ENCODE measurements at places on chromosomes 3 and 15.

GRCh38 chr3:132380920-132381319 lies 36.4 kb upstream of the DNAJC13 start:
- DNase-seq: no peak

DNA sequence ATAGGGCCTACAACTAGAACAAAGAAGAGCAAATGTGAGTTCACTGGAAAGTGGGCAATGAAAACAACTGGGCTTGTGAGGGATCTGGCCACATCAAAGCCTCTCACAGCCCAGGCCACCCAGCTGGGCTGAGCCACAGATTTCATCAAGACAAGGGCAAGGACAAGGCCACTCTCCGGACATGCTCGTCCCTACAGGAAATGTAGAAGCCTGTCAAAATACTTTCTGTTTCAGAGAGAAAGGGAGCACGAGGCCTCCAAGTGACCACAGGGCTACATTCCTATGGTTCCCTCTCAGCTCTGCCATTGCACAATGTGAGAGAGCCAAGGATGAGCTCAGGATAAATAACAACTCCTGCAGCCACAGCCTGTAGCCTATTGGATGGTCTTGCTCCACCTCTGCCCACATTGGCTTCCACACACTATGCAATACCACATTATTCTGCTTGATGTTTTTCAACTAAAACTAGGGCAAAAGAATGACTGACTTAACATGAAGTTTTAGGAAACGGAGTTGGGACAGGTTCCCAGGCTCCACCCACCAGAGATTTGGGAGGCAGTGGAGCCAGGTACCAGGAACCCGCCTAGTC lies 12.1 kb downstream of the TBC1D2B start:
- no peak for DNase-seq

DNA sequence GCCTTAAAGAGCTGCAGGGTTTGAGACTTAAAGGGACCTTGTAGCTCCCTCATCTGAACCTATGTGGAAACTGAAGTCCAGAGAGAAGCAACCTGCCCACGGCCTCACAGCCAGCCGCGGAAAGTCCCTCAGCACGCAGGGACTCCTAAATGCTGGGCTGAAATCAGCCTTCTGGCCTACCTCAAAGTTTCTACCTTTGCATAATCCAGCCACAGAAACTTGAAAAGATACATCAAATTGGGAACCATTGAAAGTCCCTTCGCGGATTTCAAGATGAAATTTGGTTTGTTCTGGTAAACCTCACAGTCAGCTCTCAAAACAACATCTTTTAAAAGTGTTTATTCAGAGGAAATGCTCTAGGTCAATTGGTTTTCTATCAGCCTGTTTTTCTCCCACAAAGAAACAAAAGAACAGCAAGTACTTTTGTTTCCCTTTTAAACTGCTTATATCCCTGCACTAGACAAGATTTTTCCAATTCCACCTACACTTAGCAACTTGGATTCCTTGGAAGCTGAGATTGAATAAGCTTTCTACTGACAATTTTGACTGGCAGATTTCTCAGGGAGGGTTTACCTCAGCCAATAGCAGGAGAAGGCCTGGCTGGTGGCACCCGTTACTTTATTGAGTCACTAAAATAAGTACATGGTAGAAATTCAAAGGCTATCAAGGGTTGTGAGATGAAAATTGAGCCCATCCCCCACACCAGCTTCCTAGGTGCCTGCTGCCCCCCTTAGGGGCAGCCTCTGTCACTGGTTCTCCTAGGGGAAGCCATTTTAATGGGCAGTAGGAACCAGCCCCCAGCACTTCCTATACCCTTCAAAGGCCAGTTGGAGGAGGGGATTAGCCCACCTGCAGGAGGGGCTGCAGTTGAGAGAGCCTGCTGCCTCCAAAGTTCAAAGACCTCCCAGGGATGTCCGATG lies 171.2 kb downstream of the ADAMTS17 start:
- DNase-seq: no peak

DNA sequence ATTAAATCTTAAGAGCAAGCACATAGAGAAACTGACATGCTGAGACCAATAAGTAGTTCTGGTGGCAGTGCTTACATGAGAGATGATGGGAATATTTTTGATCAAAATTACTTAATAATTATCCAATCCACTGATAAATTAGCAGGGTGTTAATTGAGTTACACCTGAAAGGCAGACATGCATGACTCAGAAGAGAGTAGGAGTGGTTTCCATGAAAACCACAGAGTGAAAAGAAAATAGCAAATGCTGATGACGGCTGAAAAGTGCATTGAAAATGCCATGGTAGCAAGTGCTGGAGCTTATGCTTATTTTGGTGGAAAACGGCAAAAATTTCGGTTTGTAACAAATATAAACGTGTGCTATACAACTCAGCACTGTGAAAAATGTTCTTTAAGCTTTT lies 267.8 kb upstream of the LRRN1 start:
- no peak for DNase-seq

- DNase-seq: no peak
Observed at GRCh38 chr3:40079847-40080240, 229.7 kb upstream of the EIF1B start.

- DNase-seq: no peak
Observed at GRCh38 chr15:37638691-37639090, 295.7 kb upstream of the TMCO5A start.

DNA sequence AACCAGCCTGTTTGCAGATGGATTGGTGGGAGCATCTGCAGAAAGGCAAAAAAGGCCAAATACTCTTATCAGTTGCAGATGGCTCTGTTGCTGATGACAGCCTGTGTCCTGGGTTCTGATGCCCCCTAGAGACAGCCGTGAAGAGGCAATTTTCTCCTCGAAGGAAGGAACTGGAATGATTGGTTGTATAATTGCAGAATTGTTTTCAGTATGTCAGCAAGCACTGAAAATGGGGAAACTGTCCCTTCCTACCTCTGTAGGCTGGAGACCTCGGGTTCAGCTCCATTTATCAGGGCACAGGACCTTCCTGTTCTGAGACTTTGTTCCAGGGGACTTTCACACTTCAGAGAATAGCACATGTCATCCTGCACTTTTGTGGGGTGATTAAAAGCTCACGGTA lies 103.0 kb downstream of the PGPEP1L start:
- DNase-seq: no peak

DNA sequence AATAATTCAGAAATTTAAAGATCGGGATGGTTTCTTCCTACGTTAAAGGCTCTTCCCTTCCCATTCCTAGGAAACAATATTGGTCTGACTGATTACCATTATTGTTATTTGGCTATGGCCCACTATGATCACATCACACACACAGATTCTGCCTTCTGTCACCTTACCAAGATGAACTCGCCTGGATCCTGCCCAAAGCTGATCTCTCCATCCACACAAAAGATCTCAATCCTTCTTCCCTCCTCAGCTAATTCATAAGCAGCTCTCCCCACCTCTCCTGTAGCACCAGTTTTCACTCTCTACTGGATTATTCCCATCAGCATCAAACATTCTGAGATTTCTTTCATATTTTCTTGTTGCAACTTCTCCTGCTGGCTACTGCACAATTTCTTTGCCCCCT lies 25.0 kb downstream of the PLCL2 start:
- no peak for DNase-seq

DNA sequence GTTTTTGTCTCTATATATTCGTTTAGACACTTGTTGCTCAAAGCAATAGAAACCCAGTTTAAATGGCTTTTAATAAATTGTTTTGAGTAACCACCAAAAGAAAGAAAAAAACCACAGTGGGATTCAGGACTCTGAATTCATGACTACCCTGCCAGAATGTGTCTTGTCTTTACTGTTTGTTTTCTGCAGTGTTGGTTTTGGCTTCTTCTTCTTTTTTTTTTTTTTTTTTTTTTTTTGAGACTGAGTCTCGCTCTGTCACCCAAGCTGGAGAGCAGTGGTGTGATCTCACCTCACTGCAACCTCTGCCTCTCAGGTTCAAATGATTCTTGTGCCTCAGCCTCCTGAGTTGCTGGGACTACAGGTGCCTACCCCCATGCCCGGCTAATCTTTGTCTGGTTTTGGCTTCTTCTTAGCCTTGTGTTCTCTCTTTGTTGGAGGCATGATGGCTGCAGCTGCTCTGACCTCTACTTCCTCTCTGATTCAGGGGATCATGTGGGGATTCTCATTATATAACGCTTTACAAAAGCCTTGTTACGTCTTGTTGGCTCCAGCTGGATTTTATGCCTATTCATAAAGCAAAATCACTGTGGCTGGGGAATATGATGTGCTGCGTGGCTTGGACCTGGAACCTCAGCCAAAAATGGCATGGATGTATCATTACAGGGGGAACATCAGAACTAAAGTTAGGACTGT lies 54.0 kb downstream of the PLS1 start:
- DNase-seq: no peak

DNA sequence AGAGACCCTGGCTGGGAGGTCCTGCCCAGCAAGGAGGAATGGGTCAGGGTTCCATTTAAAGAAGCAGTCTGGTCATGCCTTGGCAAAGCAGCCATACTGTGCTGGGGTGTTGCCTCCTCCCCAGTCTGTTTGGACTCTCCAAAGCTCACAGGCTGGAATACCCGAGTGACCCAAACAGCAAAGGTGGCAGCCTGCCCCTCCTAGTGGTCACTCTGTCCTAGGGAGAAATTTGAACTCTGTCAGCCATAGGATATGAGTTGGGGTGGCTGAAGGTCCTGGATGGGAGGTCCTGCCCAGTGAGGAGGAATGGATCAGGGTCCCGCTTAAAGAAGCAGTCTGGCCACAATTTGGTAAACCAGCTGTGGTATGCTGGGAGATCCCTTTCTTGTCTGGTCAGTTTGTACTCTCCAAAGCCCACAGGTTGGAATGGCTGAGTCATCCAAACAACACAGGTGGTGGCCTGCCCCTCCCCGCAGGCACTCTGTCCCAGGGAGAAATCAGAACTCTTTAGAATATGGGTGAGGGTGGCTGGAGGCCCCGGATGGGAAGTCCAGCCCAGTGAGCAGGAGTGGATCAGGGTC lies 45.0 kb downstream of the CCR1 start:
- DNase-seq: no peak

GRCh38 chr3:63877737-63878393 lies 14.2 kb downstream of the ATXN7 start:
- DNase-seq: no peak

- no peak for DNase-seq
Observed at GRCh38 chr15:63049783-63050371, 7.3 kb downstream of the TPM1 start.

DNA sequence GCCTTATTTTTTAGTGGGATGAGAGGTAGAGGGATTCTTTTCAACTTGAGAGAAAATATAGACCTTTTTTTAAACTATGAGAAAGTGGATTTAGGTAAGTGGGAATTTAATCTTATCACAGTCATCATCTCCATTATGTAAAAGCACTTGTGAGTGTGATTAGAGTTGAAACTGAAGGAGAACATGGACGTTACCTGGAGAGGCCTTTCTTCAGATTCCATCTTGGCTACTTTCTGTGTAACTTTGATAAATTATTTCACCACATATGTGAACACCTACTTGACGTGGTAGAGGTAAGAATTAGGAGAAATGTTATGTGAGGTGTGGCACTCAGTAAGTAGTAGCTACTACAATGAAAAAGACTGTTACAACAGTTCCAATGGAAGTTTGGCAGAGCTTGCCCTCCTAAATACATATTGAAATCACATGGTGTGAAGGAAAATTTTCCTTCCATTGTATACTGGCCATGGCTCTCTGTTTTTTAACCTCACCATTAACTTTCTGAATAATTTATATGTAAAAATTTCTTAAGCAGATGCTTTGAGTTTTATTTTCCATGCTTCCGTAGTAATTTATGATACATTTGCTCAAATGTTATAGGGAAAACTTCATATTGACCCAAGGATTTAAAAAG lies 193.3 kb downstream of the FNDC3B start:
- DNase-seq: no peak

DNA sequence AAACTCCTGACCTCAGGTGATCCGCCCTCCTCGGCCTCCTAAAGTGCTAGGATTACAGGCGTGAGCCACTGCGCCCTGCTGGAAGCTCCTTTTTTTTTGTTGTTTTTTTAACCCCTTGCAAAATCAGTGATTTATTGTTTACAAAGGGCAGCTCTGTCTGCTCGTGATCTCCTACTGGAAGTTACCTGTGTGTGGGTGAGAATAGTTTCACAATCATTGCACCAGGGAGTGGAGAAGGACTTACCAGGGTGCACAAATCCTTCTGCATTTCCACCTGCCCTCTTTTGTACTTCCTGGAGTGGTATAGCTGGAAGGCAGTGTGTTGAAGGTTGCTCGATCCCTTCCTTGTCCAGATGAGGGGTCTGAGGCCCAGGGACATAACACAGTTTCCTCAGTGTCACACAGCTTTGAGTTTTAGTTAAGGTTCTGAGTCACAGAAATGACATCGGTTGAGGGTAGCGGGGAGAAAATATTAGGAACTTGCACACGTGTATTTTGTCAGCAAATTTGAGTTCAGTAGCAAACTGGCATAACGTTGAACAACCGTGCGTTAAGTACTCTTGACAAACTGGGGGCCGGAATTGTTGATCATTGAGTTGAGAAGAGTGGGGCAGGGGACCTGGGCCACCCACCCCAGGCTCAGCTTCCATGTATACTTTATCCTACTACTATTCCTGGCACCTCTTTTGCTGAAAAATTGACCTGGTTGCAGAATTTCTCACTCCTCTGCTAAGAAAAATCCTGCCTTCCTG lies 11.3 kb upstream of the TRAK1 start:
- DNase-seq: no peak

GRCh38 chr3:107599772-107600145 lies 77.0 kb downstream of the BBX start:
- no peak for DNase-seq

- DNase-seq: no peak
Observed at GRCh38 chr15:94212291-94212690, 19.1 kb upstream of the MCTP2 start.

DNA sequence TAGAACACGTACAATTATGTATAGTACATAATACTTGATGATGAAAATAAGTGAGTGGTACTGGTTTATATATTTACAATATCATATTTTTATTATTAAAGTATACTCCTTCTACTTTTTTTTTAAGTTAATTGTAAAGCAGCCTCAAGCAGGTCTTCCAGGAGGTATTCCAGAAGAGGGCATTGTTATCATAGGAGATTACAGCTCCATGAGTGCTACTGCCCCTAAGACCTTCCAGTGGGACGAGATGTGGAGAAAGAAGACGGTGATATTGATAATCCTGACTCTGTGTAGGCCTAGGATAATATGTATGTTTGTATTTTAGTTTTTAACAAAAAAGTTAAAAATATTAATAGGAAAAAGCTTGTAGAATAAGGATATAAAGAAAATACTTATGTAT lies 40.3 kb upstream of the SCN5A start:
- DNase-seq: no peak

GRCh38 chr15:94924971-94925598 lies 693.7 kb downstream of the MCTP2 start:
- no peak for DNase-seq

DNA sequence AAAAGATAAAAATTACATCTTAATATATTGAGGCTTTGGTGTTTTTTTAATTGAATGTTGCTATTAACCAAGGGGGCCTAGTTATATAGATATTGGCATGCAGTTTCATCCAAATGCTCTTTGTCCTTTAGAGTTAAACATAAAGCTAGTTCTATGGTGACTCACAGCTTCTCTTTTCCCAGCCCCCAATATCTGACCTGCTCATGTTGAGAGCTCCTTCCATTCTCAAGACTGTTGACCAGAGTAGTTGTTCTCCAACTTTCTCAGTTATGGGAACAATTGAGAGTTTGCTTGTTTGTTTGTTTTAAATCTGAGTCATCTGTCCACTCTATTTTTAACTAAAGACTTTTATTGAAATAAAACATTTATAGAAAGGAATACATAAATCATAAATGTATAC lies 15.8 kb upstream of the RARB start:
- no peak for DNase-seq
